NCI-H1694 (cell line): ENCODE measurements at places on chromosomes 2 and 18.

DNA sequence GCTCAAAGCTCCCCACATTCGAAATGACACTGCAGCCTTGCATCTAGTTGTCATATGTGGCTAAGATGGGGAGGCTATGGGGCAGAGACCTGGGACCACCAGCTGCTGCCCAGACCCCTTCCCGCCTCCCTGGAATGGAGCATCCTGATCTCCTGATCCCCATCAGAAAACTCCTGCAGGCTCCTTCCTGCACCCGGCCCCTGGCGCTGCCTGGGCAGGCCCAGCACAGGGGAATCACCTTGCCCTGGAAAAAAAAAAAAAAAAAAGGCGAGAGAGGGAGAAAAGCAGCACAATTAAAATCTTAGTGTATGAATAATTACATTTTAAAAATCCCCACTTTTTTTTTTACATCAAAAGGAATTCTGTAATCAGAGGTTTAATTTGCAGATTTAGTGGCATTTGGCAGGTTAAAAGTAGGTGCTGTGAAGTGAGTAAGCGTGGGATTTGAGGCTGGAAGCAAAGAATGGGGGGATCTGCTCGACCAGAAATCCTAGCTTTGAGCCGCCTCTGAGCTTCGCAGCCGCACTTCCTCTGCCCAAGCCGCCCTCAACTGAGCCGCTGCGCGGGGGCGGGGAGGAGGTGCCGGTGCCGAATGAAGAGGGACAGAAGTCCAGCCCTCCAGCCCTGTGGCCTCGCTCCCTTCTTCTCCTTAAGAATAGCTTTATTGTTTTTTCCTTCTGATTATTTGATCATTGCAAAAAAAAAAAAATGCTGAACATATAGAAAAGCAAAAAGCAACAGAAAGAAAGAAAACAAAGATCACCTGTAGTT is 30.0 kb downstream of the THNSL2 start:
- no peak for DNase-seq

- DNase-seq: no peak
These were observed 336.9 kb upstream of the CDH20 start for GRCh38 chr18:60996326-60996725.

- no peak for DNase-seq
These were observed 122.5 kb upstream of the LTBP1 start for GRCh38 chr2:32824070-32824809.

DNA sequence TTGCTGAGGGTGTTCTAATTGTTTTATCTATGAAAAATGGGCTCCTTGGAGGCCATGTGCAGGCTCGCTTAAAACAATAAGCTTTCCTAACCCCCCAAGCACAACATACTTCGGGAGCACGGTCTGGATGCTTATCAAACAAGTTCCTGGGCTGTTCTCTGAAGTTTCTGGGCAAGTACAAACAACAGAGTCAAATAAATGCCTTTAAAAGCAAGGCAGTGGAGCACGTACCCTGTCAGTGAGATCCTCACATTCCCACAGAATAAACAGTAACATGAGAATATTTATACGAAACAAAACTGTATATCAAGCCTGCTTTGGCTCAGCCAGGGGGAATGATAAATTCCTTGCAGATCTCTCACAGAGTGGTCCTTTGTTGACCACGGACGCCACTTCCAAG is 44.8 kb downstream of the FTCDNL1 start:
- no peak for DNase-seq

- no peak for DNase-seq
These were observed 24.3 kb upstream of the CETN1 start for GRCh38 chr18:555705-556457.

DNA sequence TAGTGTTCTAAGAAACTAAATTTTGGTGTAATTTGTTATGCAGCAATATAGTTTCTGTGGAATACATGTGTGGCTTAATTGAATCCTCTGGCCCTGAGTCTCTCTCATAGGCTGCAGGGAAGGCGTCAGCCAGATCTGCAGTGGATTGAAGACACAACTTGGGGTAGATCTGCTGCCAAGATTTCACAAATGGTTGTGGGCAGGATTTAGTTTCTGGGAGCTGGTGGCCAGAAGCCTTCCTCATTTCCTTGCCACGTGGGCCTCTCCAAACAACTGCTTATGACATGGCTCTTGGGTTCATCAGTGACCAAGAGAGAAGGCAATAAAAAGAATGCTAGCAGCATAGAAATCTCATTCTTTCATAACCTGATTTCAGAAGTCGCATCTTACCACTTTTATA is 28.2 kb downstream of the CCDC102B start:
- no peak for DNase-seq

GRCh38 chr2:20643060-20643459 is 7.8 kb downstream of the HS1BP3 start:
- no peak for DNase-seq

GRCh38 chr18:58396144-58396543 is 232.7 kb downstream of the ALPK2 start:
- no peak for DNase-seq

GRCh38 chr2:140550821-140551220 is 1580.0 kb downstream of the LRP1B start:
- DNase-seq: no peak

DNA sequence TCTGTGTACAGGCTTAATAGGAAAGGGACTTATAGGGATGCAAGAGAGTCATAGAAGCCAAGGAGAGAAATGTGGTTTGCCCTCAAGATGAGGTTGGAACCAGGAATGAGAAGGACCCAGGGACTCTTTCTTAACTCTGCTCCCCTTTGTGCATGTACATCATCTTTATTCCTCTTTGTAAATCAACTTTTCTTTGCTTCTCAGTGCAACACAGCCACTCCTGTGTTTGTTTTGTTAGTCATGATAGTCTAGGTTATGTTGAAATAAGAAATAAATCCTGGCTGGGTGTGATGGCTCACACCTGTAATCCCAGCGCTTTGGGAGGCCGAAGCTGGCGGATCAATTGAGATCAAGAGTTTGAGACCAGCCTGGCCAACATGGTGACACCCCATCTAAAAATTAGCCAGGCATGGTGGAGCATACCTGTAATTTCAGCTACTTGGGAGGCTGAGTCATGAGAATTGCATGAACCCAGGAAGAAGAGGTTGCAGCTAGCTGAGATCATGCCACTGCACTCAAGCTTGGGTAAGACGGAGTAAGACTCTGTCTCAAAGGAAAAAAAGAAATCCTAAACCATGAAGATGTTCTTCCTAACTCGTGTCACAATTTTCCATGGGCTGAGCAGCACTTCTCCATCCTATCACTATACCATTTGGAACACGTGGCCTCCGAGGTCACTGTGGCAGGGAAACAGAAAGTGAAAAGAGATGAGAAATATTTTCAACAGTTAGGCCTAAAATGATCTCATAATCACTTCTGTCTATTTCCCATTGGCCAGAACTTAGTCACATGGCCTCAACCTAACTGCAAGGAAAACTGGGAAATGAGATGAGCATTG is 73.0 kb upstream of the TMEM17 start:
- no peak for DNase-seq

- no peak for DNase-seq
These were observed 153.6 kb downstream of the FAM210A start for GRCh38 chr18:13572721-13573120.

DNA sequence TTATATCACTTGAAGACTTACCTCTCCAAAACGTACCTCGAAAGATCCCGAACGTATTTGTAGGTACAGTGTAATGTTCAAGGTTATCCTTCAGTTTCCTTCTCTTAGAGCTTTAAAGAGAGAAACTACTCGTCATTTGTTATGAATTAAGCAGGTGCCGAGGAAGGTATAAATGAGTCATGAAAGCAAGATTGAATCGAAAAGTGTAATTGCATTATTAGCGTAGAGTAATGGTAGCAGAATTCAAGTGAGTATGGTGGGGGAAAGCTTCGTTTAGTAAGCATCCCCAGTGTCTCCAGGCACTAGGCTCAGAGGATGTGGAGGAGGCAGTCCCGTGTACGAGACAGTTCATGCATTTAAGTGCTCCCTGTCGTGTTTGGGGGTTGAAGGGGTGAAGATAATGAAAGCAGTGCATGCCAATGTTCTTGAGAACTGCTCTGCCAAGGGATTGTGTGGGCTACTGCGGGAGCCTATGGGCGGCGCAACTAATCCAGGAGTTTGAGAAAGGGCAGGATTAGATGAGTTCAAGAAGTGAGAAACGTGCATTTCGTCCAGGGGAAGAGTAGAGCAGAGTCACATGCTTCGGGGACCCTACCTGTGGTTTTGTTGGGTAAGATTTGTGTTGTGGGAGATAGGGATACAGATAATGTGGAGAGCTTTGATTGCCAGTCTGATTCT is 858 bp downstream of the POLR1B start:
- DNase-seq: no peak

DNA sequence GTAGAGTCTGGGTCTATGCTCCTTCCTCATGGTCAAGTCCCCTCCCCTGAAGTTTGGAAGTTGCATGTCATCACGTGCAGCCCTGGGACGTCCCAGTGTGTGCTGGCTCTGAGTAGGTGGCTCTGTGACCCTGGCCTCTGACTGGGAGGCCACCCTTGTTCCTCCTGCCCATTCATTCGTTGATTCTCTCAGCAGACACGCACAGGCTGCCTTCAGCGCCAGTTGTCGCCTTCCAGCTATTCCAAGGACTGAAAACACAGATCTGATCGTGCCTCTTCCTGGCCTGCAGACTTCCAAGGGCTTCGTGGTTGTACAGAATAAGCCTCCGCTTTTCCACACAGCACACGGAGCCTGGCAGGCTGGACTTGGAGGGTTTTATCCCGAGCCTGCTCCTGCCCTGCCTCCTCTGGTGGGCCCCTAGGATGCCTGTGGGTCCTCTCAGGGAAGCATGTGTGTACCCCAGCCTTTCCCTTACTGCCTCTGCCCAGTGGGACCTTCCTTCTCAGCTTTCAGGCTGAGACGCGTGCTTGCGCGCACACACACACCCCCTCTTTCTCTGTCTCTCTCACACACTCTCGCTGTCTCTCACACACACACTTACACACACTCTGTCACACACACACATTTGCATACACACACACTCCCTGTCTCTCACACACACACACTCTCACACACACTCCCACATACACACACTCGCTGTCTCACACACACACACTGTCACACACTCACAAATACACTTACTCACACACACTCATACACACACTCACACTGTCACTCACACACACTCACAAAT is 17.7 kb downstream of the SH3BP4 start:
- DNase-seq: no peak

DNA sequence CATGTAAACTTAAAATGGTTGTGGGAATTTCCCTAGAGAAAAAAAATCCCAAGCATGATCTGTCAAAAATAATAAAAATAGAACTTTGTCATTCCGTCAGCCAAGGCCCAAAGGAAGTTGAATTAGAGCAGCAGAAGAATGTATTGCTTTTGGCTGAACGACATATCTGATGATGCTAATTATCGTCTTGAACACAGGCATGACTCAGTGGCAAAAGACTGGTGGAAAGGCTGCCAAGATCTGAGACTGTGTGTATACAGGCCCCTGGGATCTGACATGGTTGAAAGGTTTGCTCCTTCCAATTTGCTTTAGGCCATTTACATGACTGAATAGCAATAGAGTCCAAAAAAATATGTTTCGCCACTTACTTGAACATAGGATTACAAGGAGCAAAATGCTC is 1057.1 kb upstream of the CRIM1 start:
- DNase-seq: no peak

DNA sequence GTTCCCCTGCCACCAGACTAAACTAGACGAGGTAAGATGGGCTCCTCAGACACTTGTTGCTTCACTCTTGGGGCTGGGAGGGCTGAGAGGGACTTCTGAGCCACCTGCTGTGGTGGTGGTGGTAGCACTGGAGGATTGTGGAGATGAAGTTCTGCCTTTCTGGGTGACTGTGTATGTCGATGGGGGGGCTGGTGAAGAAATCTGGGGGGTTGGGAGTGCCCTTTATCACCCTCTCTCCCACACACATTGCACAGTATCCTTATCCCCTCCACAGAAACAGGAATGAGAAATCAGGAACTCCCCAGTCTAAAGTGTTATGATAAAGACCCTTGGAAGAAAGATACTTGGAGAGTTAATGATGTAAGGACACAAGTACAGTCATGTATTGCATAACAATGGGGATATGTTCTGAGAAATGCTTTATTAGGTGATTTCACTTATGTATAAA is 38.5 kb downstream of the HK2 start:
- DNase-seq: no peak

- DNase-seq: no peak
These were observed 99.5 kb downstream of the RNF144A start for GRCh38 chr2:7016601-7017211.

- no peak for DNase-seq
These were observed 12.0 kb downstream of the SIGLEC15 start for GRCh38 chr18:45837283-45838070.

- DNase-seq: no peak
These were observed 168.7 kb upstream of the FN1 start for GRCh38 chr2:215604606-215605005.

GRCh38 chr2:71746946-71747501 is 293.7 kb downstream of the DYSF start:
- no peak for DNase-seq

DNA sequence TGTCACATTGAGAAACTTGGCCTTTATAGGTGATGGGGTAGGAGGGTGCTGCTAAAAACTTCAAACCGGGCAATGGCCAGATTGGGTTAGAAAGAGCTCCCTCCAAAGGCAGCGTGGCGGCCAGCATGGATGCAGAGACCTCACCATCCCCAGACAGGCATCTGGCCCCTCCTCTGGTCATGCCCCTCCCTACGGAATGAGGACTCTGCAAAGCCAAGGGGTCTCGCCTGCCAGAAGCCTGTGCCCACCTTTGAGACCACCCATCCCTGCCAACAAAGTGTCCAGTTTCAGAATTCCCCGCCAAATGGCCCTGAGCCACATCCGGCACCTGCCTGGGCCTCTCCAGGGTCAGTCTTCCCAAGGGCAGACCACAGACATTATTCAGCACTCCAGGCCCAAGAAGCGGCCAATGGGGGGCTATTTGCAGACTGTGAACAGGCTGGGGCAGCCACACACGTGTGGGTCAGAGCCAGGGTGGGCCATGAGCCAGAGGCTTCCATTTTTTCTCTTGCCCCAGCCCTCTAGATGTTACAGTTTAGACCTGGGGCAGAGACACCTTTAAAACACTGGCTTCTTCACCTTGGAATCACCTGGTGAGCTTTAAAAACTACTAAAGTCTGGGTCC is 4.2 kb upstream of the ATP6V1B1 start:
- no peak for DNase-seq

DNA sequence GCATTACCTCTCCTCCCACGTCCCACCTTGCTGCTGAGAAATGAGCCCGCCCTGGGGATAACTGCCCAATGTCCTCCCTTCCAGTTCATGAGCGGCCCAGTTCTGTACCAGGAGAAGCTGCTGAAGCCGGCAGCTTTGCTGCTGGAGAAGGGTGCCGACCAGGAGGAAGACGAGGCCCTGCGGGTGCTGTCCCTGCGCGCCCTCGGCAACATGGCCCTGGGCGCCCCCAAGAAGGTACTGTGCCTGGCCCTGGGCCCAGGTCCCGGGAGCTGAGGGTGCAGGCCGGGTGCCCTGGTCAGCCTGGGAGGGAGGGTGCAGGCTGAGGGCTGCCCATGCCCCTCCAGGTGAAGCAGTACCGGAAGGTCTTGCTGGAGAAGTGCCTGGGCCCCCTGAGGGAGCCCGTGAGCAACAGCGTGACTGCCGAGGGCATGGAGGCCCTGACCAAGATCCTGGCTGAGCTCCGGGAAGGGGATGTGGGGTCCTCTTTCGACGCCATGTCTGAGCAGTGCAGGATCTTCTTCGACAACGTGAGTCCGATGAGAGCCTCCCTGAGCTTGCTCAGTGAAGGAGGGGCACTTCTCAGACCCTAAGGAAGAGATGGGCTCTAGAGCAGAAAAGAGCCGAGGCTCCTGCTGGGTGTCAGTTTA is 25.7 kb downstream of the HJURP start:
- no peak for DNase-seq

- DNase-seq: no peak
These were observed 7.2 kb upstream of the HNMT start for GRCh38 chr2:137957033-137957432.
